Activated naive CD8-positive, alpha-beta T cell treated with anti-CD3 and anti-CD28 coated beads, Interleukin-2, amount 50 U/mL, for 24 hours (primary cell): ENCODE measurements at places on chromosomes 13 and 19.

- no peak for DNase-seq
- no peak overlapping the region for H3K4me3 ChIP-seq
- no peak overlapping the region for H3K27ac ChIP-seq
- no peaks in the 10 kb centered on the region for H3K36me3 ChIP-seq
- H3K27me3 ChIP-seq = peaks cover 16% of the 10 kb centered on the region
Measured at GRCh38 chr13:52808842-52809219, 39.6 kb downstream of the PCDH8 start.

DNA sequence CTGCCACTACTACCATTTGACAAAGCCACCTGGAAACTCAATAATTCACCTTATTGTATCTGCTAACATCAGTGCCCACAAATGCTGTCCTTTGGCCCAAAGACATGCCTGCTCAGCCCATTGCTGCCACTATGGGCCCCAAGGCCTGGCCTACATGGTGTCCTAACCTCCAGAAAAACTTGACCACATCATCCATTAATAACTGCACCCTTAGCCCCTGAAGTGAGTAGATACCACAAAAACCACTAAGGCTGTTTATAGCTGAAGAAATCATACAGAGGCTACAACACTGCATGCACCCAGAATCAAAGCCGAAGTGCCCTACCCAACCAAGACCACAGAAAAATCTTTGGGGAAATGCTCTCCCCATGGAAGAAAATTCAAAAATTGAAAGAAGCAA lies 932.8 kb upstream of the SLITRK6 start:
- no peak overlapping the region for H3K4me3 ChIP-seq
- no peaks in the 10 kb centered on the region for H3K27me3 ChIP-seq
- H3K4me1 ChIP-seq = no peaks in the 10 kb centered on the region
- H3K27ac ChIP-seq = no peak overlapping the region
- no peak for DNase-seq

DNA sequence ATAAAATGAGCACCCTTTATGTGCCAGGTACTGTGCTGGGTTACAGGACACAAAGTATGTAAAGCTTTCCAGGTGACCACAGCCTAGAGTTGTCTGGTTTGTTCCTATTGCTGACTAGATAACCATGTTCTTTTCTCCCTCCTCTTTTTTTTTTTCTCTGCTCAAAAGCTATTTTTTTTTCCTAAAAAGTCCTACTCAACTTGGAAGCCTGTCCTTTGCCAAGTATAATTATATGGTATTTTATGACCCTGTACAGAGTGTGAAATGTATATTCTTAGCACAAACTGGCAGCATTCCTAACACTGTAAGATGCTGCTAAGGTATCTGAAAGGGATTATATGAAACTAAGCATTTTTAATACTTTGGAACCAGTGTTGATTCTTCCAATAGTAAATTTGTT lies 171.0 kb downstream of the GPC6 start:
- H3K27ac ChIP-seq = no peak overlapping the region
- H3K36me3 ChIP-seq = no peaks in the 10 kb centered on the region
- DNase-seq = no peak
- H3K4me1 ChIP-seq = no peaks in the 10 kb centered on the region
- H3K4me3 ChIP-seq = no peak overlapping the region

DNA sequence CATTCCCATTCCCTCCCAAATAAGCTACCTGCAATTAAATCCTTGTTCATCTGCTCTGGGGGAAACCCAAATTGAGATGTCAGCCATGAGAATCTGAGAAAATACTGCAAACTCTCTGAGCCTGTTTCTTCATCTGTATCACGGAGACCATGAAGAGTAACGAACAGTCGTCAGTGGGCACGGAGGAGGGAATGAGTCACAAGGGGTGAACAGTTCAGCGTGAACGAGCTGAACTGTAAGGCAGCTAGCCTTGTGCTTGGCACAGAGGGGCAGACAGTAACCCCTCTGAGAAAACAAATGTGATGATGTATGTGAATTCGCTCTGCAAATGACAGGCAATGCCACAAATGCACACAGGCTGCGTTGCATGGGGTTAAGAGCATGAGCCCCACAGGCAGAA lies 288.7 kb downstream of the FOXO1 start:
- no peak overlapping the region for H3K4me3 ChIP-seq
- H3K27ac ChIP-seq = peak overlapping the region; percentile 55
- peaks cover 45% of the 10 kb centered on the region for H3K4me1 ChIP-seq
- DNase-seq = peak; percentile 53

- no peaks in the 10 kb centered on the region for H3K4me1 ChIP-seq
- H3K27me3 ChIP-seq = no peaks in the 10 kb centered on the region
- no peak for DNase-seq
- no peak overlapping the region for H3K27ac ChIP-seq
- no peak overlapping the region for H3K4me3 ChIP-seq
Measured at GRCh38 chr13:51786425-51787265, 17.3 kb downstream of the DHRS12 start.

- H3K36me3 ChIP-seq = no peaks in the 10 kb centered on the region
- no peak for DNase-seq
- H3K27ac ChIP-seq = no peak overlapping the region
- H3K27me3 ChIP-seq = peaks cover 13% of the 10 kb centered on the region
Measured at GRCh38 chr13:110285991-110286832, 20.7 kb downstream of the COL4A1 start.

DNA sequence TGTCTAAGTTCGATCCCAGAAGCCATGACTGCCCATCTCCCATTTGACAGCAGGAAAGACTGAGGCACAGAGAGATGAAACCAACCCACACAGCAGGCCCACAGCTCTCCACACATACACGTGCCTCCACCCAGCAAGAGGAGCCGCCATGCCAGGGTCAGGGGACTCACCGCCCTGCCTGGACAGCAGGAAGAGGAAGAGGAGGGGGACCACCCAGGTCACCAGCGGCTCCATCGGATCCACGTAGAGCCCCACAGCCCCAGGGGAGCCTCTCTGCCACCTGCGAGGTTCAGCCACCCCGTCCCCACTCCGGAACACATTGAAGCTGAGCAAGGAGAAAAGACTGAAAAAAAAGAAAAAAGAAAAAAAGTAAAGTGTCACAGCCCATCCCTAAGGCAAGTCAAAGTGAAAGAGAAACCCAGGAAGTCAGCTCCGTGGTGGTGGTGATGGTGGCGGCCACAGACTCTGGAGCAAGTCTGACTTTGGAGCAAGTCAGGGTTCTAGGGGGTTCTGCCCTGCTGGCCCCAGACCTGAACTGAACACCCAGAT lies at the start of gene IL12RB1:
IL12RB1 (minus strand) TSS at position 345 of the 549 bp plus-strand sequence; CDS start at position 234, 111 bp downstream.
- peak; percentile 63 for DNase-seq
- peaks cover 12% of the 10 kb centered on the region for H3K36me3 ChIP-seq
- peak within 1 kb of the TSS; percentile 93 for H3K27ac ChIP-seq
- peak within 1 kb of the TSS; percentile 88 for H3K4me3 ChIP-seq
- H3K4me1 ChIP-seq = peaks cover 71% of the 10 kb centered on the region

DNA sequence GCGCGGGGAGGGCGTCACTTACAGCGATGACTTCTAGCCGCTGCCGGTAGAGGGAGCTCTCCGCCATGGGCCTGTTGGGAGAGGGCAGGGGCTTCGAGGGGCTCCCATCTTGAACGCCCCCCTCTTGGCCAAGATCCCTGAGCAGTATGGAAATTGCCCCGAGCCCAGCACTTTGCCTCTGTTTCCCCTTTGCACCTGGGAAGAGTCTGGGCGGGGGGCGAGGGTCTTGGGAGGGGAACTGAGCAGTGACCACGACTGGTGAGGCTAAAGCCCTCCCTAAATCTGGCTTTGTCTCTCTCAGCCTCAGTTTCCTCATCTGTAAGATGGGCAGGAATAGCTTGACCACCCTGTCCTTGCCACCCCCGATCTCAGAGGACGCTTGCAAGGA lies 2.8 kb downstream of the PALM3 start:
- H3K27ac ChIP-seq = no peak overlapping the region
- DNase-seq = peak; percentile 73
- peaks cover 43% of the 10 kb centered on the region for H3K27me3 ChIP-seq
- peaks cover 19% of the 10 kb centered on the region for H3K4me1 ChIP-seq

- no peak for DNase-seq
- peaks cover 7% of the 10 kb centered on the region for H3K36me3 ChIP-seq
- H3K4me1 ChIP-seq = peaks cover 89% of the 10 kb centered on the region
- H3K4me3 ChIP-seq = peak overlapping the region; percentile 64
- peak overlapping the region; percentile 82 for H3K27ac ChIP-seq
Measured at GRCh38 chr19:39951065-39951650, 16.7 kb upstream of the FCGBP start.

GRCh38 chr19:3111586-3112247 lies 17.6 kb downstream of the GNA11 start:
- peaks cover 3% of the 10 kb centered on the region for H3K4me1 ChIP-seq
- DNase-seq = no peak
- no peak overlapping the region for H3K27ac ChIP-seq
- no peaks in the 10 kb centered on the region for H3K27me3 ChIP-seq
